ENCODE measurements at places on chromosomes 7 and 10.

DNA sequence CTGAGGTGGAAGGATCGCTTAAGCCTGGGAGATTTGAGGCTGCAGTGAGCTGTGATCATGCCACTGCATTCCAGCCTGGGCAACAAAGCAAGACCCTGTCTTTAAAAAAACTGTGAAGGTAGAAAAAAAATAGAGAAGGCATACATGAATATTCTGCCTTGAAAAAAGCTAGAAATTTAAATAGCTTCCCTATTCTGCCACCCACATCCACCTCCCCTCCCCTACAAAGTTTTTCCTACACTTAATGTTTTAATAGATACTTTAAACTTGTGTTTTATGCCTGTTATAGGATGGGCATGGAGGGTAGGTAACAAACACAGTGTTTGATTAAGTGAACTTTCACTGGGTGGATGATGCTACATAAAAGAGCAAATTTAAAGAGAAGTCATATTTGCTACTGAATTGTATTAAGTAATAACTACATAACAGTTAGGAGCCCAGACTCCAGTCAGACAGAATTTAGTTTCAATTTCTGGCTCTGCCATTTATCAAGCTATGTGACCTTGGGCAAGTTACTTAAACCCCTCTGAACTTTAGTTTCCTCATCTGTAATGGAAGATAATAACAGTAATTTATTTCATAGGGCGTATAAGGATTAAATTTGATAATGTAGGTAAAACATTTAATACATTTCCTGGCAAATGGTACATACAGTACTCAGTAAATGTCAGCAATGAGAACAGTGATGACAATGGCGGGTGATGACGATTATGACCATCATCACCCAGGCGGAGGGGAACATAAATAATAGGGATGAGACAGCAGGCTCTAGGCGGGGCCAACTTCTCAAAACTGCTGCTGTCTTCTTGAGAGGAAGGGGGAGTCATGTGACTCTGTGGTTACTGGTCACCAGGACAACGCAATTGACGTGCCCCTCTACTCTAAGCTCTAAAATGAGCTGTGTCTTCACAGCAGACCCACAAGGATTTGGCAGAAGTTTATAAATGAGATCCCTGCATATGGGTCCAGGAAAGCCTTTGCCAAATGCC is 15.8 kb downstream of the DNMBP start:
- no peak for DNase-seq

DNA sequence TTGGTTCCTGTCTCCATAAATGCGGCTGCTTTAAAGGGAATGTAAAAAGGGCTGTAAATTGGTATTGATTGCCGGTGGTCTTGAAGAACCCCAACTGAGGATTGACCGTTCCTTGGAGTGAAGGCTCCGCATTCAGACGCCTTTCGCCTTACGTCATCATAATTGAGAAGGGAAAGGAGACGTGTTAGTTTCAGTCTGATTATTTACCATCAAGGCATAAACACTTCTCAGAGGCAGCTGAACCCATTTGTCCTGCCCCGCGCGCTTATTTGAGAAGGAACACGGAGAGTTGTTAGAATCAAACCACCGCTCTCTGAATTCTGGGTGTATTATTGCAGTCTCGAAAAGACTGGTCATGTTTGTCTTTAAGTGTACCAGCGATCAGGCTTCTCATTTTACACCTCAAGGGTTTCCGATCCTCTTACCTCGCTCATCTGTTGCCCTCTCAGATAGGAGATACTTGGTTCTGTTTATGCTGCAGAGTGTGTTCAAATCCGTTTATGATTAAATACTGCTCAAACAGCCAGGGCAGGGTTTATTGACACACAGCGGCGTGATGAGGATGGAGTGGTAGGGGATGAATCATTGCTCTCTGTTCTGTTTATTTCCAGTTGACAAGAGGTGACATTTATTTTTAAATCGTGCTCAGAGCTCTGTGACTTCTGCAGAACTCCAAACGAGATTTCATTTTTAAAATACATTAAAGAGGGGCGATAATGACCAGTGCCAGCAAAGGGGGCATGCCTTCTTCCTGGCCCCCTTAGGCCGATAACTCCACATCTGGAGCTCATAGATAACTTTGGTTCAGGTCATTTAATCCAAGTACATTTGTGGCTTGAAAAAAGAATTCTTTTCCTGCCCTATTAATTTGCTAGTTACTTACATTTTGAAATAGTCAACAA is 30.4 kb downstream of the FOXK1 start:
- DNase-seq, result no peak

- DNase-seq, result no peak
Measured at GRCh38 chr10:48498940-48499510, 105.8 kb downstream of the ARHGAP22 start.

- no peak for DNase-seq
Measured at GRCh38 chr7:107048783-107049418, 4.4 kb downstream of the PRKAR2B start.

GRCh38 chr10:86205306-86206239 is 161.0 kb downstream of the GRID1 start:
- no peak for DNase-seq

DNA sequence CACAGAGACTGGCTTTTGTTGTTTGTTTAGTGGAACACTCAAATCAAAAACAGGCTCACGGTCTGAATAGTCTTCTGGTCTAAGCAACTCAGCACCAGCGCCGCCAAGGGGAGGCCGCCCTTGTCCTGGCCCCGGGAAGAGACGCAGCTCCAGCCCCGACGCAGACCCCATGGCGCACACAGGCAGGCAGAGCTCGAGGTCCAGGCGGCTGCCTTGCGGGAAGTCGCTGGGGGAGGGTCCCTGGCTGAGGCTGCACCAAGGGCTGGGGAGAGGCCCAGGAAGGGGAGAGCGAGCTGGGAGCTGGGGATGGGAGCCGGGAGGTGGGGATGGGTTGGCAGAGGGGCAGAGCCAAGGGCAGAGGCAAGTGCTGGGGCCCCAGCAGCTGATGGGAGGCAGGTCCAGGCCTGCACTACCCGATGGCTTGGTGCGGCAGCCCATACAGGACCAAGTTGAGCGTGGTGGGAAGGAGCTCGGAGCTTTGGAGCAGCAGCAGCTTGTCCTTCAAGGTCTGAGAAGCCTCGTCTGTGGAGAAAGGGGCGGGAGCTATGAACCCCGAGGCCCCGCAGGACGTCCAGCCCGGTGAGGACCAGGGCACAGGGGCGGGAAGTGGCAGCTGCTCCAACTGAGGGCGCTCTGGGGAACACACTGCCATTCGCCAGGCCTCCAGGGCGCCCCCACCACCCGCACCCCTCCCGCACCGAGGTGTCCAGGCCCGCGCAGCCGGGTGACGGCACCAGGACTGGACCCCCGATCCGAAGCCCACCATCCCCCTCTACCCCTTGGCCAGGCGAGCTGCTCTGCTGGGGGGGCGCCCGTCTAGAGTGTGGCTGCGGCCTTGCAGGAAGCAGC is 22.7 kb upstream of the NKX6-2 start:
- no peak for DNase-seq

DNA sequence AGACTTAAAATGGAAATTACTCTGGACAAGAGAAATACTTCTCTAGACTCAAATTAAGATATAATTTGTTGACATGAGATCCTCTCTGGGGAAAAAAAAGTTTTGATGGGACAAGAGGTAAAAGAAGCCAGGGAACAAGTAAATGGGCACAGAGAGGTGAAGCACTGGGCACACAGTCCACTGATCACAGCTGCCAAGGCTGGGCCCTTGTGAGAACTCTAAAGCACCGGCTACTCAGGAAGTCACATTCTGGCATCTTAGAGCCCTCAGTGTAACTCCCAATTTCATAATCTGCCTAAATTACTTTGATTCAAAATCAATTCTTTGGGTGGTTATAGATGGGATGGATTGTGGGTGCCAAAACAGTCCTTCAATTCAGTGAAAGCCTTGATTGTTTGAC is 123.2 kb upstream of the CACNA2D1 start:
- DNase-seq, result no peak
